ENCODE measurements at places on chromosomes 13 and 19.

- peak; percentile 30 for DNase-seq
Measured at GRCh38 chr13:71866335-71867130, 471 bp downstream of the DACH1 start.

GRCh38 chr13:29551214-29551613, 44.3 kb downstream of the SLC7A1 start:
- DNase-seq, result no peak

DNA sequence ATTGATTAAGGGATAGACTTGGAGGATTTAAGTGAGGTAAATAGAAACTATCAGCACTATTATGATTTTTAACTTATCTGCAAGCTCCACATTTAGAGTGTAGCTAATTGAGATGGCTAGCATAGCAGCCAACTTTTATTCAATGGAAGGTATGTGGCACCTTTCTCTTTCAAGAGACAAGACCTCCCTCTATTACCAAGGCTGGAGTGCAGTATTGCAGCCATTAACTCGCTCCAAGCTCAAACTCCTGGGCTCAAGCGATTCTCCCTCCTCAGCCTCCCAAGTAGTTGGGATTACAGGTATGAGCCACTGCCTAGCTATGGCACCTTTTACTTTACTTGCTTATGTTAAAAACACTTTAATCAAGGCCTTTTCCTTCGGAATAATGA, 8.2 kb downstream of the TPT1 start:
- DNase-seq, result no peak

- DNase-seq, result no peak
Measured at GRCh38 chr19:11164296-11164695, 8.7 kb upstream of the SPC24 start.

GRCh38 chr19:33512021-33512420, 9.6 kb downstream of the PEPD start:
- no peak for DNase-seq

DNA sequence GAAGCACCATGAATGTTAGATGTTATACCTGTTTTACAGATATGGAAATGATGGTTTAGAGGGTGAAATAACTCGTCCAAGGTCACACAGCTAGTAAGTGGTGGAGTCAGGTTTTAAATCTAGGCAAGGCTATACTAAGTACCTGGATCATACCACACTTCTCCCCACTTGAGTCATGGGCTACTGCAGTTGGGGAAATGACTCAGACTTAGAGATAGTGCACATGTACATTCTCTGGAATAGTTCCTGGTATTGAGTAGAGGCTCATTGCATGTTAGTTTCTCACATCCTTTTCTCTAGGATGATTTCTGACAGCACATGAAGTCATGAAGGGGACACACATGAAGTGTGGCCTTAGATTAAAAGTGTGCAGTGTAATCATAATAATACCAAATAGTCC, 76.2 kb upstream of the TNFSF11 start:
- DNase-seq, result peak; percentile 7
